Muscle of back (tissue), 13 donors: ENCODE measurements at places on chromosomes 12 and 14.

GRCh38 chr12:79098530-79098929, 234.0 kb downstream of the SYT1 start:
- no peak for DNase-seq

GRCh38 chr12:15757553-15758255, 31.5 kb downstream of the EPS8 start:
- DNase-seq: peak; percentile 68

GRCh38 chr14:57982804-57983634, 117.1 kb upstream of the SLC35F4 start:
- no peak for DNase-seq

DNA sequence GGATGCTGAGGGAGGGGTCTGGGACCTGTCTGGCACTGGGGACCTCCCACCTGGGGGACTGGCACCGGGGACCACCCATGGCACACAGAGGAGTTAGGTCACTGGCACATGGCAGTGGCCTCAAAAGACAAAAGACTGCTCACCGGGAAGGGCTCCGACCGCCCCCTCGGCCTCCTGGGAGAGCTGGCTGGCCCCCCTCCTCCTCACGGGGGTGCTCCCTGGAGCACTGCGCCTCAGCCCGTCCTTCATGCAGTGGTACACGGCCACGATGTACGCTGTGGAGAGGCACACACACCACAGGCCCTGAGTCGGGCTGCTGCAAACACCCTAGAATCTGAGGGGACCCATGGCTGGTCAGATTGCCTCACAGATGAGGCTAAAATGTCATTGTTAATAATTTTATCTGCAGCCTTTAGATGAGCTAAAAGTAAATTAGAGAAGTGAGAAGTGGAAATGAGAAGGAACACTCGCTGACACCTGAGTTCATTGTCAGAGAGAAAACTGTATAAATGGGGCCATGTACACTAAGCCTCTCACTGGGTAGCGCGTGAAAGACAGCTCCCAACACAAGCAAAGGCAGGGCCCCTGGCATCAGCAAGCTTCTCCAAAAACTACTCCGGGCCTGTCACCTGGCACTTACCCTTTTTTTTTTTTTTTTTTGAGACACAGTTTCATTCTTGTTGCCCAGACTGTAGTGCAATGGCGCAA, 14.1 kb downstream of the P2RX2 start:
- DNase-seq: no peak

- DNase-seq: no peak
Measured at GRCh38 chr14:100551056-100551455, 36.2 kb downstream of the BEGAIN start.

DNA sequence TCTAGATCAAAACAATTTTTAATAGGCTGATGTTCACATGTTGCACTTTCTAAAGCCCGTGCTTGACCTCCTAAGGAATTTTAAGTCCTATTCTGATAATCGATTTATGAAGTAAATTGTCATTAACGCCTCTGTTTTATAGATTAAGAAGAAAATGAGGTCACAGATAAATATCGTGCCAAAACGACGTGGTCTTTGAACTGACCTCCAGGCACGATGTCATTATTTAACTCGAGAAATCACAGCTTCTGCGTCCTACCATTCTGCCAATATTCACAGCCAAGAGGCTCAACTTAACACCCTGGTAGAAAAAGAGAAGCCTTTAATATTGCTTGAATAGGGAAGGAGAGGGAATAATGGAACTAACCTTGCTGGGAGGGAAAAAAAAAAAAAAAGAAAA, 888 bp upstream of the EEA1 start:
- no peak for DNase-seq

DNA sequence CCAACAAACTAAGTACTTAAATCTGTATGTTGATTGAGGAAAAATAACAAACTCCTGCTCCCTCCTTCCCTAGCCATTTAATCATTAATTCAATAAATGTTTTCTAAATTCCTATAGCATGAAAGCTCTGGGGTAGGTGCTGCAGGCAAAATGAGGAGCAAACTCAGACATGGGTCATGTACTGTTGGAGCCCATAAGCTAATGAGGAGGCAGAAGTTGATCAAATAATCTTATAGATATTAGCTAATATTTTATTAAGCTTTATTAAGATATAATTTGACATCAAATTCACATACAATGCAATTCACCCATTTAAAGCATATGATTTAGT, 70.6 kb downstream of the SYNE2 start:
- no peak for DNase-seq

- no peak for DNase-seq
Measured at GRCh38 chr12:11749943-11750690, 100.6 kb downstream of the ETV6 start.

- peak; percentile 94 for DNase-seq
Measured at GRCh38 chr12:55742719-55743405, at the start of gene GDF11. Gene GDF11, plus strand, starts transcription at chr12:55743122. Its CDS starts 195 bp downstream, at chr12:55743317.

DNA sequence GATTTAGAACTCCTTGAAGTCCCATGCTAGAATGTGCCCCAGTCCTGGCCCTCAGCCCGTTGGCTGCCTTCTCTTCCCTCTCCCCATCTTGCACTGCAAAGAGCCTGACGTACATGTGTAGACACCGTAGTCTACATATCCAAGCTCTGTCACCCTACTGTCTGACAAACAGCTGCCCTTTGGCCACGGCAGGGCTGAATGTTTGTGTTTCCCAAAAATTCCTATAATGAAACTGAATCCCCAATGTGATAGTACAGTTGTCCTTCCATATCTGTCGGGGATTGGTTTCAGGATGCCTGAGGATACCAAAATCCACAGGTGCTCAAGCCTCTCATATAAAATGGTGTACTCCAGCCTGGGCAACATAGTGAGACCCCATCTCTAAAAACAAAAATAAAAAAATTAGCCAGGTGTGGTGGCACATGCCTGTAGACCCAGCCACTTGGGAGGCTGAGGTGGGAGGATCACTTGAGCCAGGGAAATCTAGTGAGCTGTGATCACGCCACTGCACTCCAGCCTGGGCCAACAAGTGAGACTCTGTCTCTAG, 12.3 kb upstream of the TFCP2 start:
- no peak for DNase-seq

- DNase-seq: no peak
Measured at GRCh38 chr14:85852906-85853305, 323.0 kb downstream of the FLRT2 start.

GRCh38 chr14:91254461-91254860, 10.0 kb upstream of the GPR68 start:
- no peak for DNase-seq

DNA sequence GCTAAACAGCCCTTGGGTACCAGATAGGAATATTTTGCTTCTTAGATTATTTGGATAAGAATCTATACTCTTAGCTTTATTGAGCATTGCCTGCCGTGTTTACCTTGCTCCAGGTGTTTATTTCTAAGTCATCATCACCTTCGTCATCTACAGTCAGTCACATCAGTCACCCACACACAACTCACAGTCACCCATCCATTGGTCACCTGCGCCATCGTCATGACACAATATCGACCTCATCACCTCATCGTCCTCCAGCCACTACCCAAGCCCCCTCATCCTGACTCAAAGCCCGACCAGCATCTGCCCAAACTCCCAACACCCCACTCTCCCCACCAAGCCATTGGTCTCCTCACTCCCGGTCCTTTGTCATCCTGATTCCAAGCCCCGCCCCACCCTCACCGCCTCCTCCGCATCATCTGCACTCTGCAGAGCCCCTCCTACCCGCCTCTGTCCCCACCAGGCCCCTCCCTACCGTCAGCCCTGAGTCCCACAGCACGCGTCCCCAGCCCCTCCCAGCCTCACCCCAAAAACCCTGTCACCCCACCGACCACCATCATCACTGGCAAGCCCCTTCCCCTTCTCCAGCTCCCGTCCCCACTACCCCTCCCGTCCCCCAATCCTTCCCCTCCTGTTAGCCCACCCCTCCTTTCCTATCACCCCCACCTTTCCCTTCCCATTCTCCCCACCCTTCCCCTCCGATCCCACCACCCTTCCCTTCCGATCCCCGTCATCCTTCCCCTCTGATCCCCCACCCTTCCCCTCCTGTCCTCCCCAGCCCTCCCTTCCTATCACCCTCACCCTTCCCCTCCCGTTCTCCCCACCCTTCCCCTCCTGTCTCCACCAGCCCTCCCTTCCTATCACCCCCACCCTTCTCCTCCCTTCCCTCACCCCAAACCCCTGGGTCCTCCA, 9.8 kb downstream of the DLK1 start:
- no peak for DNase-seq

GRCh38 chr12:118827047-118827446, 154.3 kb upstream of the SRRM4 start:
- no peak for DNase-seq

GRCh38 chr12:89187507-89187906, 164.8 kb downstream of the DUSP6 start:
- no peak for DNase-seq

DNA sequence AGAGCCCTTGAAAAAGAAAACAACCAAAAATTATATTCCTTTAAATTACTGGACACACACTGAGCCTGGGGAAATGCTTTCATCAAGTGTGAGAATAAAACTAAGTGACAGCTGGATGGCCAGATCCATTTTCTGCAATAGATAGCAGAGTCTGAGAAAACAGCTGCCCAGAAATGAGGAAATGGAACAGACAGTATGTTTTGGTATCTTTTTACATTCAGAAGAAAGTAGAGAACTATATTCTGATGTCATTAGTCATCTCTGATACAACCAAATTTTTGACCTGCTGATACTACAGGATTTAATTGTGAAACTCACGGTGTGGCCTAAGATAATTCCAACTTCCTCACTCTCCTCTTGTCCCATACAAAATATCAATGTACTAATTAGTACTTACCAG, 78.2 kb downstream of the HMGA2 start:
- no peak for DNase-seq

DNA sequence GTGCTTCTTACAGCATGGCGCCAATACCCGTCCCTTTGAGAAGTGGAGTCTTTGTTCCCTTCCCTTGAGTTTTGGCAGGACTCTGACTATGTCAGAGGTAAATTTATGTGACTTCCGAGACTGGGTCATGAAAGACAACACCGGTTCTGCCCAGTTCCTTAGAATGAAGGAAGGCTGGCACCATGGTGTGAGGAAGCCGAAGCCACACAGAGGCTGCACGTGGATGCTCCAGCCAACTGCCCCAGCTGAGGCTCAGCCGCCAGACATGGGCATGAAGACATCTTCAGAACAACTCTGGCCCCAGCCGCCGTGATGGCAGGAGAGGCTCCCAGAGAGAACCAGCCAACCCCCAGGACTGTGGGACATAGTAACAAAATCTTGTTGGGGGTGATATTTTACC, 111.2 kb downstream of the CALM1 start:
- no peak for DNase-seq

- DNase-seq: no peak
Measured at GRCh38 chr12:50784501-50784900, 20.6 kb downstream of the ATF1 start.

DNA sequence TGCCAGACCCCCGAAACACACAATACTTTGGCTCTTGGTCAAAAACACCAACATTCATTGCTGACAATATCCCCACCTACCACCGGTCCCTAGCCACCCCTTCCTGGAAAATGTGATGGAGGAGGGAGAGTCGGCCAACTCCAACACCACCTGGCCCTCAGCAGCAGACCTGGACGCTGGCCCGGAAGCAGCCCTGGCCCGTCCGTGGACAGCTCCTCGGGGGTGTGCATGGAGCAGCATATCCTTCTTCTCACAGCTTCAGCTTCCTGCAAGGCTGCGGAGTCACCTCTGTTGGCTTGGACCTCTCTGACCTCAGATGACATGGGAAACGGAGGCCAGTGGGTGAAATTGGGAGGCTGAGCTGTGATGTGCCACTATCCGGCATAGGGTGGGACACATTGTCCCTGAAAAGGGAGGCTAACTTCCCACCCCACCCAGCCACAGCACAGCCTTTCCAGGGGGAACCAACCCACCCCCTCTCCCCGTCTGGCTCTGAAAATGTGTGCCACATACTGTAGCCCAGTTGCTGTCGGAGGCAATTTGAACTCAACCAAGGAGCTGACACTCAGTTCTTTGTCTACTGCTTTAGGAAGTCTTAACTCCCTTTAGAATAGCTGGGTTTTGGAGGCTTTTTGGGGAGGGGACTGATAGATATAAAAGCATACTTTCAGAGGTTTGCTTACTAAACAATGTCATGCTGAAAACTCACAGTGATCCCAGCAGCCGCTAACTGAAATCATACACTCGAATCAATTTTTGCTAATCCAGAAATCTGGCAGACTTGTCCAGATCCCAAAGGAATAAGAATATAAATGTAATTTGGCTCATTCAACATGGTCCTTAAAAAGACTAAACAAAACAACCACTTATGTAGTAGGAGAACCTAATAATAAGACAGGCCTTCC, 43.1 kb upstream of the LTA4H start:
- peak; percentile 80 for DNase-seq

DNA sequence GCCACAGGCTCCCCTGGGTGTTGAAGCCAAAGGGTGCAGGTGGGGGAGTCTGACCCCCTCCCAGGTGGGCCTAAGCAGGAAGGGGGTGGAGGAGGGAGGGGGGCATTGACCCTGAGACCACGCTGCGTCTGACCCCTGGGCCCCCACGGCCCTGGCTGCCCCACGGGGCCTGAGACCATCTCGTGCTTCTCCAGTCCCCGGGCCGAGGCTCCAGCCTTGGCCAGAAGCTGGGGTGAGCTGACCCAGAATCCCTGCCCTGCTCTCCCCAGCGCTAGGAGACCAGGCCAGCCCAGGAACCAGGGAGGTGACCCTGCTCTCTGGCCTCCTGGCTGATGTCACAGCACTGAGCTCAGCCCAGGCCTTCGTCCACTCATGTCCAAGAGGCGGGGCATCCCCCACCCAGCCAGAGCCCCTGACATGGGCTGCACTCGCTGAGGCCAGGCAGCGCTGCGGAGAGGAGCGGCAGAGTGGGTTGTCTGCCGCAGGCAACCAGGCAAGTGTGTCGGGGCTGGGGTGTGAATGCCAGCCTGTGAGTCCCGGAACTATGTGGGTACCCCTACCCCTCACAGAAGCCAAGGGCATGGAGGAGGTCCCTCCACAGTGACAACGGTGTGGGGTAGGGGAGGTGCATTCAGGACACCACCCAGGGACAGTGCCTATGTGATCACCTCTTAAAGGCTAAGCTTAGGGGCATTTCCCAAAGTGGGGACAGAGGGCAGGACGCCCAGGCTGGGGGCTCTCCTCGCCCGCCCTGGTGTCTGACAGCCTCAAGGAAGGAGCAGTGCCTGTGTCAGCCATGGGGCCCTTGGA, 6.3 kb downstream of the TRMT61A start:
- DNase-seq: no peak

DNA sequence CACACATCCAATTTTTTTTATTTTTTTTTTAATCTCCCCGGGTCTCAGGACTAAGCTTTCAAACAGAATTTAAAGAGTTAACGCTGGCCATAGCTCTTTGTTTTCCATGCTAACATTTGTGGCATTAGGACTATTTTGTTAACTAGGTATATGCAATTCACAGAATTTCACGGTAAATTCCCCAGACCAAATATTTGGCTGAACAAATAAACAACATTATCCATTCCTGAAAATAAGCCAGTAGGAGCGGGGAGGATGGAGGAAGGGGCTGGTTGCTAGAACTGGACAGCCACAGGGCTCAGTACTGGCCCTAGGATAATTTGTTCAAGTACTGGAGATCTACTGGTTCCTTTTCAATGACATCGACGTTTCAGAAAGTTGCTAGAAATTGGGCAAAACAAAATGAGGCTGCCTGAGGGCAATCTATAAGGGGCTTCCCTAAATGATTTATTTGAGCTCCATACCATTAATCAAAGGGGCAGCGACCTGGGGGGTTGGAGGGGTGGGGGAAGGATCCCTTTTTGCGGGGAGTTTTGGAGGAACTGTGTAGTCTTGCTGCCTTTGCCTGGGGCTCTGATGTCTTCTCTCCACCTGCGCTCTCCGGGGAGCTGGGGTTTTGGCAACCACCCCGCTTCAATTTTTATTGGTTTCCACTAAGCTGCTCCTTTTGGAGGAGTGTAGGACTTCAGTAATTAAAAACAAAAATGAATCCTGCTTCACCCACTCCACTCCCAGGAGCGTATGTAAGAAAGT, 9.0 kb downstream of the BMP4 start:
- peak; percentile 34 for DNase-seq

- no peak for DNase-seq
Measured at GRCh38 chr14:71487941-71488340, 444.3 kb upstream of the RGS6 start.
